ENCODE measurements at places on chromosomes 4 and X.

DNA sequence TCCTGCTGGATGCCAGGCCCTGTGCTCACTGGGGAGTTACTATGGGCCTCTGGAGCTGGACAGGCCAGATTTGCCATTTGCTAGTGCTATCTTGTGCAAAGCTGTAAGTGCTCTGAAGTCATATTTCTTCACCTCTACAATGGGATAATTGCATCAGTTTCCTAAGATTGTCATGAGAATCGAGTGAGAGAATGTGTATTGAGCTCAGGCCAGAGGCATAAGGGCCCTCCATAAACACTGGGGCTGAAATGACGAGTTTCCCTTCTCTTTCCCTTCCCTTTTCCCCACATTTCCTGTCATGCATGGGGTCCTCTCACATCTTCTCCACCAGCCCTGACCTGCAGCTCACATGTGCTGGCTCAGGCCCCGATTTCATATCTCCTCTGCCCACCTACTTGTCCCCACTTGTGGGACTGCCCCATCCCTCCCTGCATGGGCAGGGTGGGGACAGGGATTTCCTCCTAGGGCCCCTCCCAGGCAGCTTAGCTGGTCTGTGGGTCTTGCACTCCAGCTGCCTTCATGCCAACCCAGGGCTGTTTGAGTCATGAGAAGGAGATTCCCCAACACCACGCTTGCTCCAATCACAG lies 358.8 kb downstream of the MID1IP1 start:
- DNase-seq: no peak

DNA sequence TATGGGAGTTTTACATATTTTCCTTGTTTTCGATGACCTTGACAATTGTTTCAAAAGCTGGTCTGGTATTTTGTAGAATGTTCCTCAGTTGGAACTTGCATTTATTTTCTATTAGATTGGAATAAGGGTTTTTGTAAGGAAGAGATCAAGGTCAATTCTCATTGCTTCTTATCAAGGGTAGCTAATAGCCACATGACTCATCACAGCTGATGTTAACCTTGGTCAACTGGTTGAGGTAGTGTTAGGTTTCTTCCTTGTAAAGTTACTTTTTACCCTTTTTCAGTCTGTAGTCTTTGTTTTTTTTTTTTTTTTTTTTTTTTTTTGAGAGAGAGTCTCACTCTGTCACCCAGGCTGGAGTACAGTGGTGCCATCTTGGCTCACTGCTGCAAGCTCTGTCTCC lies 257.2 kb downstream of the SNCA start:
- DNase-seq: no peak

DNA sequence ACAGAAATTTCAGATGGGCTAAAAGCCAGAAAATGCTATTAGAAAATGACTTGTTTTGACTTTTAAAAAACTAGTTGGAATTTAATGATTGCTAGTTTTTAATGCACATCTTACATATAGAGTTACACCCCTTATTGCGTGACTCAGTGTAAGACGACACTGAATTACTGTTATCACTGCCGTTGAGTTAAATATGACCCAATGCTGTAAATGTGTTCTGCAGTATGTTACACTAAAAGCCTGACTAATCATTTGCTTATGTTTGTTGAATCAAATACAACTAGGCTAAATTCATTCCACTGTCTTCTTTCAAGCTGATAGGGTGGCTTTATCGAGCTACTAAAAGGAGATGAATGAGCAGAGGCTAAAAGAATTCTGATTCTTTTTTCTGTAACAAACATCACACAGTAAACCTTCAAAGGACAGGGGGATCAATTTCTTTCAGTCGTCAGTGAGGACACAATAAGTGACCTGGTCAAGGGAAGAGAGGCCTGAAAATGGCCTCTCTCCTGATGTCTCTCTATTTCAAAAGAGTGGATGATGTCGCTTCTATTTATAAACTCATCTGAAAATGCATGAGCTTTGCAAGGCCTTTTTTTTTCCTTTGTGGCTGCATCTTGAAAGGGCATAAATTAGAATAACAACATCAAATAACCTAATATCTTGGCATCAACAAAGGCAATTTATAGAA lies 142.2 kb upstream of the KCNIP4 start:
- no peak for DNase-seq

GRCh38 chrX:13786048-13786447 lies 30.8 kb downstream of the GPM6B start:
- DNase-seq: no peak

DNA sequence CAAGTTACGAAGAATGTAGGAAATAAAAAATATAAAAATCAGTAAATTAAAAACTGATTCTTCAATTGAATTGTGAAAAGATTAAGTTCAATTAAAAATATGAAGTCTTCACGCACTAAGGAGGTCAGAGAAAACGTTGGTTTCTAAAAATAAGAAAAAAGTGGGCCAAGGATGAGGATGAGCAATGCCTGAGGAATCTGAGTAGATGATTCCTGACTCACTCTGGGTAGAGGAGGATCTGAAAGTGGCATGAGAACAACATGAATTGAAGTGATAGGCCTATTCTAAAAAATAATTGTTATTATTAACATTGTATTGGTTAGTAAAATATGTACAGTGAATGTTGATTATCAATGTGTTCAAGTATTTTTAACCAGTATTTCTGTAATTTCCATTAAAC lies 444.2 kb downstream of the GRIA2 start:
- DNase-seq: no peak

DNA sequence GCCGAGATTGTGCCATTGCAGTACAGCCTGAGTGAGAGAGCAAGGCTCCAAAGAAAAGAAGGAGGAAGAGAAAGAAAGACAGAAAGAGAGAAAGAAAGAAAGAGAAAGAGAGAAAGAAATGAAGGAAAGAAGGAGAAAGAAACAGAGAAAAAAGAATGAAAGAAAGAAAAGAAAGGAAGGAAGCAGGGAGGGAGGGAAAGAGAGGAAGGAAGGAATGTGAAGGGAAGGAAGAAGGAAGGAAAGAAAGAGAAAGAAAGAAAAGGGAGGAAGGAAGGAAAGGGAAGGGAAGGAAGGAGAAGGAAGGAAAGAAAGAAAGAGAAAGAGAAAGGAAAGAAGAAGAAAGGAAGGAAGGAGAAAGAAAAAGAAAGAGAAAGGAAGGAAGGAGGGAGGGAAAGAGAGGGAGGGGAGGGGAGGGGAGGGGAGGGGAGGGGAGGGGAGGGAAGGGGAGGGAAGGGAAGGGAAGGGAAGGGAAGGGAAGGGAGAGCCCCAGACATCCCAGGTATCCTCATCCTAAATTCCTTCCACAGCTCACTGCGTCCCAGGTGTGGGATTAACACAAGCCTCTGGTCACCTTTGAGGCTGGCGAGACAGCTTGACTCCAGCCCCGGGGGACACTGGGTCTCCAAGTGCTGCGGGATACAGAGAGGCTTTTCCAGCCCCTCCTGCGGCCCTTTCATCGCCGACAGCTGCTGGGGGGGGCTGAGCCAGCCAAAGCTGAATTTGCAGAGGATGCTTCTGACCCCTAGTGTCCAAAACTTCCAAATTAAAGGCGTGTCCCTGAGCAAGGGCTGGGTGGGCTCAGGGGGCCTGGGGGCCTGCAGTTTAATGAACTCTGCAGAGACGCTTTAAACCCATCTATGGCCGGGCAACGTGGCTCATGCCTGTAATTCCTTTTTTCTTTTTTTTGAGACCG lies 24.2 kb upstream of the CSF2RA start:
- no peak for DNase-seq

DNA sequence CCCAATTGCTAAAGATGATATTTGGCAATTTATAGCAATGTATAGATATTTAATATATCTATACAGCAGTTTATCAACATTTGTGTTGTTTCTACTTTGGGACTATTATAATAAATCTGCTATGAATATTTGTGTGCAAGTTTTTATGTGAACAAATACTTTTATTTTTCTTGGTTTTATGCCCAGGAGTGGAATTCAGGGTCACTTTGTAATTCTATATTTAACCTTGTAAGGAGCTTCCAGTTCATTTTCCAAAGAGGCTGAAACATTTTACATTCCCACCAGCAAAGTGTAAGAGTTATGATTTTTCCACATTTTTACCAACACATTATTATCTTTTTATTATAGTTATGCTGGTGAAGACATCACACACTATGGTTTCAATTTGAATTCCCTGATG lies 801.3 kb downstream of the PCDH18 start:
- no peak for DNase-seq

GRCh38 chr4:19592391-19592790 lies 659.3 kb upstream of the SLIT2 start:
- DNase-seq: no peak

DNA sequence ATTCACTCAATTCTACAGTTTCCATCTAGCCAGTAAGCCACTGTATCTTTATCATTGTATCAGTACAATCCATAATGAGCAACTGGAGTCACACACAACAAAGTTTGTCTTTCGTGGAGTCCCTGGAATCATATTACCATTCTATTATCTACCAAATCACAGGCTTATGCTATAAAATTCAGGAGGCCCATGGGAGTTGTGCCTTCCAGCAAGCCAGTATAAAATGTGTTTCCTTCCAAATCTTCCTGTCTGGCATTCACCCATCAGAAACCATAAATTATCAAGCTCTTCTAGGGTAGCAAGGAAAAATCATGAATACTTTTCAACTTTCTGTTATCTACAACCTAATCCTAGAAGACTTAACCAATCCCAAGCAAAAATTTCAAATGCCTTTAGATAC lies 1383.3 kb upstream of the PCDH7 start:
- DNase-seq: no peak

DNA sequence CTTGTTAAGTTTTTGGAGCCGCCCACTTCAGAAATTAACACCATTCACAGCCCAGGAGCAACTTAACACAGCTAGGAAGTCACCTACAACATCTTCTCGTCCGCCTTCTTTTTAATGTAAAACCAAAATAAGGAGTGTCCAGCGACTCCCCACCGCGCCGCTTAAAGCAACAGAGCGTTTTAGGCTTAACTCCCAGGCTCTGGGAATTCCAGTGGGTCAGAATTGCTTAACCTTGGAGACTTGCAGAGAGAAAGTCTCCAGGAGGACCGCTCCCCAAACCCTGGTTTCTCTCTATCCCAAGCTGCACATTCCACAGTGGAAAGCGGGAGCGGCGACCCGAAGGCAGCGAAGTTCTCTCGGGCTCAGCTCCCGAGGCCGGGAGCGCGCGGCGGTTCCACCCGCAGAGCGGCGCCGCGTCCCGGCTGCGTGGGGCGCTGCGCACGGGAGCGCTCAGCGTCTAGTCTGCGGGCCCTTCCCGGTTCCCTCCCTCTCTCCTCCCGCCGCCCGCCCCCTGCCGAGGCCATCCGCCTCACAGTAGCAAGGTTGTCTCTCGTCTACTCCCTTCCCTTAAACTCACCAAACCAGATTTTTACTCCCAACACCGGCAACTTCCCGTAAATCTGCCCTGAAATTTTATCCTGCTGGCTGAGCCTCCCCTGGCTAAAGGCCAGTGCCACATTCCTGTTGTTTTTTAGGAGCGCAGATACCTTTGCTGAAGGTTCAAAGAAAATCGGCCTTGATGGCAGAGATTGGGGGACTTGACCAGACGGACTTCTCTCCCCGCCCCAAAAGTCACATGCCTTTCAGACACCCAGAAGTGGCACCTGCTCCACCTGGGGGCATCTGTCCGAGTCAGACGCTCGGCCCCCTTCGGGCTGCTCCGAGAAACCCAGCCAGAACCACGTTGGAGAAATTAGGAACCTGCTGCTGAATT lies at the start of gene RBM47:
RBM47 (minus strand) TSS at position 464 of the 934 bp plus-strand sequence. CDS start 190,971 bp downstream, outside the sequence.
- no peak for DNase-seq

- DNase-seq: peak; percentile 23
These were observed 1364.4 kb downstream of the STIM2 start for GRCh38 chr4:28225050-28225449.

- no peak for DNase-seq
These were observed 273.5 kb downstream of the C4orf33 start for GRCh38 chr4:129369361-129370010.

GRCh38 chr4:54231768-54232688 lies 2.9 kb downstream of the PDGFRA start:
- DNase-seq: no peak

- DNase-seq: no peak
These were observed 82.6 kb upstream of the SLITRK2 start for GRCh38 chrX:145735036-145735435.

- no peak for DNase-seq
These were observed 8.3 kb downstream of the S100G start for GRCh38 chrX:16658284-16658683.

- no peak for DNase-seq
These were observed 71.2 kb downstream of the SLC10A7 start for GRCh38 chr4:146450524-146450923.

- no peak for DNase-seq
These were observed 127.4 kb upstream of the ENPP6 start for GRCh38 chr4:184344899-184345572.

GRCh38 chr4:111475001-111475400 lies 670.3 kb upstream of the FAM241A start:
- DNase-seq: no peak

GRCh38 chr4:123478859-123479345 lies 82.3 kb downstream of the SPRY1 start:
- no peak for DNase-seq

- no peak for DNase-seq
These were observed 8.3 kb upstream of the ZXDB start for GRCh38 chrX:57583477-57583876.

DNA sequence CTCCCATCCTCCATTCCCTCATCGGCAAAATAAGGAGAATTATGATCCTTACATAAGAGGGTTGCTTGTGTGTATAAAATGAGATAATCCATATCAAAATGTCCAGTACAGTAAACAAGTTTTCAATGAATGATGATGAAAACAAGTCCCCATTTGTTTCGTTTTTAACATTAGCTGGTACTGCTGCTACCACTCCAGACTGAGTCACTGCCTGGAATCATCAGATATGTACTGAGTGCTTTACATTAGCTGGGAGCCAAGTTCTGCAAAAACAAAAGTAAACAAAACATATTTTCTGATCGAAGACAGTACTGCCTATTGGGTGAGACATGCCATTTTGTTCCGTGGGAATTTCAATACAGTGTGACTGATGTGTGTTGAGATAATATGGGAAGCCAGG lies 123.2 kb upstream of the IGFBP7 start:
- DNase-seq: no peak

DNA sequence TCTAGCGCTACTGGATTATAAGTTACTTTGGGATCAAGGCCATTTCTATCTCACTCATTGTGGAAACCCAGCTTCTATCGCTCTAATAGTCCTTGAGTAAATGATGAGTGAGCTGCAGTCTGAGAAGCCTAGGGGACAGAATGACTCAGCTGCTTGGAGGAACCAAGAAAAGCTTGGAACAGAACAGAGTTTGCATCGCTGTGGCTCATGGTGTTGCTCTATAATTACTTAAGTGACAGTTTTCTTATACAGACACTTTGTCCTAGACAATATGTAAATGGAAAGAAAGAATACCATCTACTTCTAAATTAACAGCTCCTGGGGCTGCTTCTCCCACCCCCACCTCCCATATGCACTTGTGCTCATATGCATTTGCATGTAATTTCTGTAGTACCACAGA lies 156.9 kb downstream of the SLIT2 start:
- DNase-seq: no peak

DNA sequence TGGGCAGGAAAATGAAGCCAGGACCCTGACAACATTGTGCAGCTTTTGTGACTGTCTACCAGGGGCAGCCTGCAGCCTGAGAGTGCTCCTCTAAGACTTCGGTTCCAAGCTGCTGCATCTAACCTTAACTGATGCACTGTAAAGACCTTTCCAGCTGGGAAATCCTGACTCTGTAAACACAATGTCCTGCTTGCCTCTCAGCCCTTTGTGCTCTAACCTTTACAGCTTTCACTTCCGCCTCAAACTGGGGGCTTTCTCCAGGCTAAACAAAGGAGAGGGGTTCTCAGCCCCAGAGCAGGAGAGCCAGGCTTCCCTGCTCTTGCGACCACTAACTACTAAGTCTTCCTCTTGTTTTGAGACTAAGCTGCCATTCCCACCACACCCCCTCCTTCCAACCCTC lies 19.3 kb upstream of the RASL11B start:
- no peak for DNase-seq
